Left ventricle myocardium inferior (tissue), 1 donor: ENCODE measurements at places on chromosomes 4 and X. TPM values are rescaled to one million over a fixed set of nuclear protein-coding genes. Genes with fewer than 3 reads are reported as not detected.

CT45A1 gene
- total RNA-seq = not detected

TMSB15B gene
- total RNA-seq = 0.60 TPM

RPL36A gene
- total RNA-seq = 86.9 TPM

DNA sequence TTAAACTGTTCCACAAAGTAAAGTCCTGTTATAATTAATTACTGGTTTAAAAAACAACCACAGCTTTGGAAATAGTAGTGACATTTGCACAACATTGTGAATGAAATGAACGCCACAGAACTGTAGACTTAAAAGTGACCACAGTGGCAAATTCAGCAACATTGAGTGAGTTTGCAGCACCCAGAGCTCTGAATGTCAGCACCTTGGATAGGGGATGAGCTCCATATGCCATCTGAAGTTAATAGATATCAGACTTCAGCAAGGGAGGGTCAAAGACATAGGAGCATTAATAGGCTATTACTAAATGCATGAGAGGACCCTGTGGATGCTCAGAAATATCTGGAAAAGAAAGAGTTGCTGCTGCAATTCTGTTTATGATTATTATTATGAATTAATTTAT lies 55.3 kb upstream of the KCNIP4 start:
- DNase-seq = no peak

DNA sequence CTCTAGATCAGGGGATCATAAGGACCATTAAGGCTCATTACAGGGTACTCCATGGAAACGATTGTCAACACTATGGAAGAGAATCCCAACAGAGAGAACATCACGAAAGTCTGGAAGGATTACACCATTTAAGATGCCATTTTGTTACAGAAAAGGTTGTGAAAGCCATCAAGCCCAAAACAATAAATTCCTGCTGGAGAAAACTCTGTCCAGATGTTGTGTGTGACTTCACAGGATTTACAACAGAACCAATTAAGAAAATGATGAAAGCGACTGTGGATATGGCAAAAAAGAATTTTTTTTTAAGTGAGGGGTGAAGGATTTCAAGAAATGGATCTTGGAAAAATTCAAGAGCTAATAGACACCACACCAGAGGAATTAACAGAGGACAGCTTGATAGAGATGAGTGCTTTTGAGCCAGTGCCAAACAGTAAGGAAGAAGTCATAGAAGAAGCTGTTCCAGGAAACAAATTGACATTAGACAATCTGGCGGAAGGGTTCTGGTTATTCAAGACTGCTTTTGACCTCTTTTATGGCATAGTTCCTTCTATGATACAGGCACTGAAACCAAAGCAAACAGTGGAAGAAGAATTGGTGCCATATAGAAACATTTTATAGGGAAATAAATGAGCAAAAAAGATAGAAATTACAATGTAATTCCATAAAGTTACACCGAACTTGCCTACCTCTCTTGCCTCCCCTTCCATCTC lies 17.3 kb upstream of the LSM6 start:
- DNase-seq = no peak

- no peak for DNase-seq
Measured at GRCh38 chr4:101787701-101788316, 2.7 kb upstream of the BANK1 start.

DNA sequence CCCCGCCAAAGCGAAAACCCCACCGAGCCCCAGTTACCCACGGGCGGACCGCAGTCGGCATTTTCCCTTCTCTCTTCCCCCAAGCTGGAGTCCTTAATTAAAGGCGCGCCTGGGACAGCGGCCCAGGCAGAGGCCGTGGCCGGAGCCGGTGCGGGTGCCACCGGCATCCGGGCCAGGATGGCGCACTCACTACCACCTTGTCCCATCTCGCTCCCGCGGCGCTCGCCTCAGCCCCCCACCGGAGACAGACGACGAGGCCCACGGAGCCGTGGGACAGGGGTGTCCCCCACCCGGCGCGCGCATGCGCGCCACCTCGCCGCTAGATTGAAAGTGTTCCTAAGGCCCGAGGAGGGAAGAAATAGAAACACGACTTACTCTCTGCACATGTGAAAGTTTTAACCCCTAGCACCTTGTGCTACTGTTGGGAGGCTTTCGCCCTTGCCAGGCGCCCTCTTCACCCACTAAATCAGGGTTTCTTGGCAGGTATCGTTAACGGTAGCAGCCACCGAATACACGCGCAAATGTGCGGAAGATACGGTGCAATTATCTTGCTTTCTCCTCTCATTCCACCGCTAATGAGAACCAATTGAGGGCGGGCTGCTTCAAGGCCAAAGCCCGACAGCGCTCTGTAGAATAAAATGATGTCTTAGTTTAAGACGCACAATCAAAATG lies 64.3 kb upstream of the CCDC160 start:
- DNase-seq = peak; percentile 22
